Glutamatergic neuron (in vitro differentiated cells): ENCODE measurements at places on chromosomes 4 and X. TPM values are rescaled to one million over a fixed set of nuclear protein-coding genes. Genes with fewer than 3 reads are reported as not detected.

Gene UGT2B15
- not detected for total RNA-seq

DNA sequence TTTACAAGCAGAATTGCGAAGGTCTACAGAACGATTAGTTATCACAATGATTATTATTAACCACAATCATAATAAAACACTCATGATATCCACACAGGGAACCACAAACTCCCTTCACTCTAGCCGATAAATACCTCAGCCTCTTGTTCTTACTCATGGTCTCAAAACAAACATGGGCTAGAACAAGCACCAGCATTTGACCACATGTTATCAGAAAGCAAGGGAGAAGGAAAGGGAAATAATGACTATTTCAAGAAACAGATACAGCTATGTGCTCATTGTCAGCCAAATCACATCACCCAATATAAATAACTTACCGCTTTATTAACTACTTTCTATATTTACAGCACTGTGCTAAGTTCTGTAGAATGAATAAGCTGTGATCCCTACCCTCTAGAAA is 663.2 kb upstream of the HTR2C start:
- no peak overlapping the region for H3K4me3 ChIP-seq
- DNase-seq: no peak
- no peaks in the 10 kb centered on the region for H3K27me3 ChIP-seq
- H3K27ac ChIP-seq: no peak overlapping the region

Gene SPANXA1
- not detected for total RNA-seq

DNA sequence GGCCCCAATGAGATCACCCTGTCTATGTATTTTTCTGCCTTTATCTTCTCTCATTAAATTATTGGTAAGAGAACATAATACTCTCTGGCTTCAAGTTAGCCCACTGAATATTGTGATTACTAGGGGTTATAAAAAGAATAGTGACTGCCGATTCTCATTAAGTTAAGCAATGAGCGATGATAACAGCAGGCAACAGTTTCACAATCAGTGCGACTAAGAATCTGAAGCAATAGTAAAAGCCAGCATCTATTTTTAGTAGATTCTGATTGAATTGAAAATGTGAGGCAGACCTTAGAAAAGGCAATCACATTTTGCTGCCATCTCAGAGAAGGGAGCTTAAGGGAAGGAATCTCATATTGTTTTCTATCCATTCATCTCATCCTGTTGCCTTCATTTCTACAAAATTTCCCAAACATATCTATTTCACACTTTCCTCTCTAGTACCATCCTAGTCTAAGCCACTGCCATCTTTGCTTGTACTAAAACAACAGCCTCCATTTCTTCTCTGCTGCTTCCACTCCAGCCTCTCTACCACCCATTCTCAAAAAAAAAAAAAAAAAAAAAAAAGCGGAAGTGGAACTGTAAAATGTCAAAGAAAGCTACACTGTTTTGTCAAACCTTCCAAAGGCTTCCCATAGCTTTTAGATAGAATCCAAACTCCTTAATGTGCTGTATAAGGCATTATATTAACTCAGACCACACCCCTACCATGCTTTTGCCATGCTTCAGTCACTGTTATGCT is 17.4 kb downstream of the GABRA4 start:
- H3K36me3 ChIP-seq: no peaks in the 10 kb centered on the region
- no peaks in the 10 kb centered on the region for H3K27me3 ChIP-seq
- no peaks in the 10 kb centered on the region for H3K4me1 ChIP-seq
- DNase-seq: no peak
- H3K4me3 ChIP-seq: no peak overlapping the region
- H3K27ac ChIP-seq: no peak overlapping the region

DNA sequence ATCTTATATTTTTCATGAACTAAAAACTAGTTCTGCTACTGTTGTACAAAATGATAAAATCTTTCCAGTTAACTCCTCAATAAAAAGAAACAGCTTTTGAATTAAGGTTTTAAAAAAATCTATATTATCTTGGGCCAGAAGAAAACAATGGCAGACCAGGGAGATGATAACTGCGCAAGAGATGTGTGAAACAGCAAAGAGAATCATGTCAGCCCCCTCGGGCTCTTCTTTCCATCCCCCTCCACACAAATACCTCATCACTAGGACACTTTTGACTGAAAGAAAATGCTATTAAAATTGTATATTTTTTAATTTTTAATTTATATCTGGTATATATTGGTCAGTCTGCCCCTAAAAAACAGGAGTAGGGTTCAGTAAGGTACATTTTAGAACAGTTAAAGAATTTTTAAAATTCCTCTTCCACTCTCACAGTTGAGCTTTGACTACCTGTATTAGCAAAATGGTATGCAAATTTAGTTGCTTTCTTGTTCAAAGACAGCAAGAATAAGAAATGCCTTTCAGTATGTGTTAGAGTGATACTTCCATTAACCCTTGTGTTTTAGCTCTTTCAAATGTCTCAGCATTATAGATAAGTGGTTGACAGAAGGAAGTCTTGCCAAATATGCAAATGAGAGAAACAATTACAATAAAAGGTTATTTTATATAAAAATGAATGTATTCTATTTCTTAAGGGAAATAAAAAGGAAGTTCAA is 36.4 kb upstream of the LCORL start:
- no peak for DNase-seq
- no peak overlapping the region for H3K27ac ChIP-seq
- no peaks in the 10 kb centered on the region for H3K36me3 ChIP-seq

DNA sequence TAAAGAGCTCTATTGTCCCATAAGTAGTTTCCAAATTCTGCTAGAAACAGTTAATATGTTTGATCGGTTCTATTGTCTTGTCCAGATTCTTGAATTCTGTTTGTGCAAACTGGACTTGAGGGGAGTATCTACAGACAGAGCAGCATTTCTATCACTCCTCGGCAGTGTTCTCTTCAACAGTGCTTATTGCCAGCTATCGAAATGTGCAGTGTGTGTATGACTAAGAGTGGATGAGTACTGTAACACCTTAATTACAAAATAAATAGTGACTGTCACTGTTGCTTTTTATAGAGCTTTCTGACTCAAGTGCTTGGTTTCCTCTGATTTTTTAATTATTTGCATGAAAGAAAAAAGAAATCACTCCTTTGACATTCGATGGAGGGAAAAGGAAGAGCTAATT is 274.6 kb downstream of the RPA4 start:
- peaks cover 2% of the 10 kb centered on the region for H3K4me1 ChIP-seq
- H3K36me3 ChIP-seq: no peaks in the 10 kb centered on the region
- no peak overlapping the region for H3K4me3 ChIP-seq
- no peak overlapping the region for H3K27ac ChIP-seq

Gene SNCA
- total RNA-seq: 15.2 TPM

Gene GAB3
- total RNA-seq: 9.6 TPM
